ENCODE measurements at places on chromosomes 11 and 22.

- DNase-seq, result no peak
Measured at GRCh38 chr11:3885855-3886254, 30.4 kb downstream of the STIM1 start.

DNA sequence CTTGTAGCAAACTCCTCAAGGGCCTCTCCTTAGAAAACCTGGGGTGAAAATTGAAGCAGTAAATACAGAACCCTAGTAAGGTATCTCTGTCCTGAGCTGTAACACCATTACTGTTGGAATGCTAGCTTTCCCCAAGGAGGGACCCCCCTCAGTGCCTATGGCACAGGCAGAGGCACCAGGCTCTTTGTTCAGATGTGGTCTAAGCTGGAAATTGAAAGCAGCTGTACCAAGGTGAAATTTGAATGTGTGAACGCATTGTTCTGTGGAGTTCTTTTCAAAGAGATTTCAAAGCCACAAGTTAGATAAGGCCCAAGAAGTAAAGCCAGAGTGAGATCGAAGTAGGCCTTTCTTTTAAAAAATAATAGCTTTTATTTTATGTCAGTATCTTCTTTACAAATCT, 71.9 kb upstream of the HORMAD2 start:
- no peak for DNase-seq

DNA sequence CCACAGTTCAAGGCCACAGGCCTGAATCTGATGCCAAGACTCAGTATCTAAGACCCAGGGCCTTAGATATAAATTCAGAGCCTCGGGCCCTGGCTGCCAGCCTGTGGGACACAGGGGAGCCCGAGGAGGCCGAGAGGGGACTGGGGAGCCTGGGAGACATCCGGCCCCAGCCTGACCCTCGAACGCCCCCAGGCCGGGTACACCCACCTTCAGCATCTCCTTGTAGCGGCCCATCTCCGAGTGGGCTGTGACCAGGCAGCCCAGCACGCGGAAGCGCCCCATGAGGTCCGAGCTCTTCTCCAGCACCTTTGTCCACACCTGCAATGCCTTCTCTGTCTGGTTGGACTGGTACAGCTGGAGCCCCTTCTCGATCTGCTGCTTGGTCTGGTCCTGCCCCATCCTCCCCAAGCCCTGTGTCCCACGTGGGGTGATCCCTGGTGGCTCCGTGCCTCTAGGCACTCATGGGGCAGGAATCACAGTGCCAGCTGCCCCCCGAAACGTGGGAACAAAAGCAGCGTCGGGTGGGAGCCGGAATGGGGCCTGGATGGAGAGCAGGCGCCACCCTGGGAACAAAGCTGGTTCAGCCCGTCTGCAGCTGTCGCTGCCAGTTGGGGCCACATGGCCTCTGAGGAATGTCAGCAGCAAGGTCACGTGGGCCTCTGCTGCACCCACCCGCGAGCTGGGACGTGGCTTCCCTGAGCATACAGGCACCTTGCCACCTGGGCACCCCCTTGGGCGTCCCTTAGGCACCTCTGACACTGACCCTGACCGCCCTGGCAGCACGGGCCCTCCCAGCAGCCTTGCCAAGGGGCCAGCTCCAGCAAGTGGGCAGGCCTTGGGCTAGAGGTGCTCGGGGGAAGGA, at the start of gene RAPSN:
Gene RAPSN, minus strand, starts transcription at position 571 of the 862 bp plus-strand sequence. Its CDS starts 172 bp downstream, at position 399.
- DNase-seq, result no peak

GRCh38 chr11:61052182-61052972, 49.9 kb upstream of the CD5 start:
- peak; percentile 51 for DNase-seq

GRCh38 chr11:78995171-78995570, 420.5 kb upstream of the NARS2 start:
- DNase-seq, result no peak

GRCh38 chr11:22304337-22304961, 33.7 kb upstream of the SLC17A6 start:
- DNase-seq, result no peak

DNA sequence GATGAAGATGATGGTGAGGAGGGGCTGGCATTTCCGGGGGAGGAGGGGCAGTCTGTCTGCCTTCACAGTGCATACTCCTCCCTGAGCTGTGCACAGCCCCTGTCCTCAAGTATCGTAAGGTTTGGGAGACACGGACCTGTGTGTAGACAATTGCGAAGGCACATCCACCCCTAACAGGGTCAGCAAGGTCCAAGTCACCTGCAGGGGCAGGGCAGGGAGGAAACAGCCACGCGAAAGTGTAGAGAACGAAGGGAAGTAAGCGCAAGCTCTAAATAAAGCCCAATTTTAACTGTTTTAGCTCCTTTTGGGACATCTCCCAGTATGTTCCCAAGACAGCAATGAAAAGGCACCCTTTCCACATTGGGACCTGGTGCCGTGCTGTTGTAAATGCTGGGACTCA, 448.2 kb downstream of the TBC1D22A start:
- DNase-seq, result no peak

DNA sequence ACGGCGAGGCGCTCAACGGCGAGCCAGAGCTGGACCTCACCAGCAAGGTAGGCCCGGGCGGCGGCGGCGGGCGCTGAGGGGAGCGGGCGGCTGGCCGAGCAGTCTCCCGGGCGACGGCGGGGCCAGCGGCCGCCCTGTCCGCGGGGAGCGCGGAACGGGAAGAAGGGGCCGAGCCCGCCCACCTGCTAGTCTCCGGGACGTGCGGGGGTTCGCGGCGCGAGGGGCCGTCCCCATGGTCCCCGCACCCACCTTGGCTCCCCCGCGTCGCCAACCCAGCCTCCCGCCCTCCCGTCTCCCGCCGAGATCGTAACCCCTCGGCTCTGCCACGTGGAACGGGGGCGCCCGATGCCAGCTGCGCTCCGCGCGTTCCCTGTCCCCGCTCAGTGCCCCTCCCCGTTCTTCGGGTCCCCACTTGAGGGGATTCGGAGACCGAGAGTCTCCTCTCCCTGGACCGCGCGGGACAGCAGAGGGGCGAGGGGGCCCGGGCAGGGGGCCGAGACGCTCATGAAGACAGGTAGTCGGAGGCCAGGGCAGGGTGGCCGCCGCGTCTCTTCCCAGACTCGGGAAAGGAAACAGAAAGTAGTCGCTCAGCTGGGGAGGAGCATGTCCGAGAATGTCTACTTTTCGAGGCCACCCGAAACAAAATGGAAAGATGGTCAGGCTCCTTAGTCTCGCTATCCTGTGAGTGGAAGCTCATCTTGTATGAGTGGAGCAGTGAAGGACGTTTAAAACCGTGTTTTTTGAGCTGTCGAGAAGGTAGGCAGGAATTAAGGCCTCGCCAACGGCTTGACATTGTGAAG, 557 bp downstream of the GTPBP1 start:
- DNase-seq, result peak; percentile 60

DNA sequence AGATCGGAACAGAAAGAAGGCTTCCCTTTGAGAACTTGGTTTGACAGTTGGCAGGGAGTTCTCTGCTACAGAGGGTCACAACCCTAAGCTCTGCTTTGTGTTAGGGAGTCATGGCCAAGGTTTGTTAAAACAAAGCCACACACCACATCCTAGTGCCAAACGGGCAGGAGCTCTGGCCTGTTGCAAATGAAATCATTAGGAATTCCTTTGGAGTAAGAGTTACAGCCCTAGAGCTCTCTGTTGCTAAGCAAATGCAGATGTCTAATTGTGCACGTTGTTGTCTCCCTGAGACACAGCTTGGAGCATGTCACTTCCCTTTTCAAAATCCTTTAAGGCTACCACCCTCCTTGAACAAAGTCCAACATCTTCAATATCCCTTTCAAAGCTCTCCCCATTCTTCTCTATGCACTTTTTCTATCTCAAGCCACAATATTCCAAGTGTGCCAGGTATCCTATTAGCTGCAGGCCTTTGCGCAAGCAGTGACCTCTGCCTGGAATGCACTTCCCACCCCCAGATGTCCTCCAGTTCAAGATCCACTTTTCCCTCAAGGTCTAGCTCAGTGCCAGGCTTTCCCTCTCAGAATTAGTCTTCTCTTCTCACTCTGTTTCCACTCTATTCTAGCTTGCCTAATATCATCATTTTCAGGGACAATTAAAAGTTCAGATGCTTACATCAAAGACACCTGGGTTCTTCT, 253.7 kb upstream of the POU2AF2 start:
- DNase-seq, result no peak

GRCh38 chr11:2223153-2223794, 47.1 kb downstream of the ASCL2 start:
- DNase-seq, result no peak

- no peak for DNase-seq
Measured at GRCh38 chr11:82810326-82810725, 76.7 kb upstream of the FAM181B start.

DNA sequence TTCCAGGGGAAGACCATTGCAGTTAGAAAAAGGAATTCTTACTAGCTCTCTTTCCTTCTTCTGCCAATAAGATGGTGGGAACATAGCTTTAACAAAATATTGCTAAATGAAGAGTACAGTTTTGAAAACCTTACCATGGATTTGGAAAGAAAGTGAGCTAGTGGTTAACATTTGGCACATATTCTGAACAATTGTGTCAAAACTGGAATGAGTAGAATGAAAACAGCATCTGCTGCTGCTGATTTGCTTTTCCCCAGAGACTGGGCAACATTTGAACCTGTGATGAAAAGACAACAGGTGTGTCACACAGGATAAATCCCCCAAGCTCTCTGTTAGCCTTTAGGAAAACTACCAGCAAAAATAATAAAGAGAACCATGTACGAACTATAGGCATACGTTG, 761.4 kb downstream of the KCNA4 start:
- DNase-seq, result no peak

DNA sequence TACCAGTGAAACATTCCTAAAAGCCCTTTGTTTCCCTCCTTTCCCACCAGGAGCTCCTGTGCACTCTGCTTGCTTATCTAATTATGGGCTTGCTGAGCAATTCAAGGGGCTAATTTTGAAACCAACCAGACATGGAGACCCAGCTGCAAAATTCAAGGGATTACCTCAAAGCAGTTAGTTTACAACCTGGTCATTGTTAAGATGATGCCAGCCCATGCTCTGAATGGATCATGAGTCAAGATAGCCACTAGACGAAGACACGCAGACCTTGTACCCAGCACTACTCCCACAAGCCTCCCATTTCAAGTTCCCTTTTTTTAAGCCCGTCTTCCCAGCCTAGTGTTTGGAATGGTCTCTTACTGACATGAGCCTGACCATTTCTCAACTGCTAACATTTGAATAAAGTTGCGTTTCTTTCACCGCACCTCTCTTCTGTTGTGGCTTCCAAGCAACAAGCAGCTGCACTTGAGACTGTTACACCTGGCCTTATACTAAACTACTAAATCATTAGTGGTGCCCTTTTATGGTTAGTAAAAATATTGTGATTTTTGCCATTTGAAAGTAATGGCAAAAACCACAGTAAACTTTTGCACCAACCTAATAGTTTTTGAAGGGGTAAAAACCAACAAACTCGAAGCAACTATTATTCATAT, 315.3 kb upstream of the LUZP2 start:
- DNase-seq, result peak; percentile 80

GRCh38 chr22:39229688-39230260, 15.0 kb downstream of the PDGFB start:
- no peak for DNase-seq

DNA sequence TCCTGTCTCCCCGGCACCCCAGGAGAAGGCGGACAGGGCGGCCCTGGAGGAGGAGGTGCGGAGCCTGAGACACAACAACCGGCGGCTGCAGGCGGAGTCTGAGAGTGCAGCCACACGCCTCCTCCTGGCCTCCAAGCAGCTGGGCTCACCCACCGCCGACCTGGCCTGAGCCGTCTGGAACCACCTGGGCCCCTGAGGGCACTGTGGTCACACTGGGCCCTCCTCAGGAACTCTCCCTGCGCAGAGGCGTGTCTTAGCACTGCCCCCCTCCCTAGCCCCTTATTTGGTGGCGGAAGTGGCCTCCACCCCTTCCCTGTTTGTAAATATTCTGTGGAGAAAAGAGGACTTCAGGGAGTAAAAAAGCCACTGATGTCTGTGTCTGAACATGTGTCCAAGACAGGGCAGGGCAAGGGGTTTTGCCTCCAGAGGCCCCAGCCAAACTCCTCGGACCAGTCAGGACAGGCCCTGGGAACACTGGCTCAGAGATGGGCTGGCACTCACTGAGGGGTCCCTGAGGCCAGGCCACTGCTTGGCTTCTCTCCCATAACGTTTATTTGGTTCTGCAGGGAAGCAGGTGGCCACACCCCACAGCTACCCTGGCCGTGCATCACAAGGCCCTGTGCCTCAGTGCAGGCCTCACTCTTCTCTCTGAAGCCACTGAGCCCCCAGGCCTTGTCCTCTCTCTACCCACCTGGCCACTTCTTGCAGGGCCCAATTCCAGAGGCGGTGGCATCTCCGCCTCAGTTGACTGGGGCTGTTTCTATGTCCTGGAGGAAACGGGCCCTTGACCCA, 12.0 kb downstream of the RELA start:
- peak; percentile 87 for DNase-seq

GRCh38 chr11:108985236-108985944, 320.5 kb downstream of the DDX10 start:
- no peak for DNase-seq

GRCh38 chr11:126915430-126915829, 85.1 kb downstream of the KIRREL3 start:
- no peak for DNase-seq

GRCh38 chr11:61828379-61828628, 204 bp downstream of the FADS2 start:
- no peak for DNase-seq

GRCh38 chr11:86108191-86108590, 39.3 kb upstream of the PICALM start:
- no peak for DNase-seq

DNA sequence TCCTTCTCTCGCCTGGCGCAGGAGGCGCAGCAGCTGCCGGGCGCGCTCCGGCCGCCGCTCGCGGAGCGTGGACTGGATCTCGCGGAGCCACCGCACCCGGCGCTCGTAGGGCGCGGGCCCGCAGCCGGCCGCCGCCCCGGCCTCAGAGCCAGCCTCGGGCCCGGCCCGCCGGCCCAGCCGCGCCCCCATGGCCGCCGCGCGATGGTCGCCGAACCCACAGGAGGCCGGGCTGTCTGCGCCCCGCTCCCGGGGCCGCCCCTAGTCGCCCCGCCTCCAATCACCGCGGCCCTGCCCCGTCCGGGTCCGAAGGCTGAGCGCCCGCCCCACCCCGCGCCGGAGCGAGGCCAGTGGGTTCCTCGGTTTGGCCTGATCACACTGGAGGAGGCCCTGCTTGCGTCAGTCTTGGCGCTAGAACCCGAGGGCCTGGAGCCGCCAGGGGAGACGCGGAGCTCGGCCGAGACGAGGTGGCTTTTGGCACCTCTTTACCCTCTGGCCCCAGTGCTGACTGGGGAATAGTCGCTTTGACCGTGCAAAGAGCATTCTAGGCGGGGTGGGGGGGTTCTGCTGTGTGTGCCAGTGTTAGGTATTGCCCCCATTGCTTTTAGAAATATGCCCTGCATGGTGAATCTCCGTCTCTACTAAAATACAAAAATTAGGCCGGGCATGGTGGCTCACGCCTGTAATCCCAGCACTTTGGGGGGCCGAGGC, at the start of gene LRRC75B:
Gene LRRC75B, minus strand, starts transcription at position 223 of the 708 bp plus-strand sequence. Its CDS starts 34 bp downstream, at position 189.
- DNase-seq, result peak; percentile 97

GRCh38 chr11:13040969-13041561, 31.9 kb downstream of the RASSF10 start:
- no peak for DNase-seq

- no peak for DNase-seq
Measured at GRCh38 chr11:121749691-121750090, 296.9 kb upstream of the SORL1-AS1 start.

GRCh38 chr11:127117231-127117739, 116.7 kb upstream of the KIRREL3 start:
- DNase-seq, result peak; percentile 93

- DNase-seq, result no peak
Measured at GRCh38 chr11:117816846-117817367, 7.6 kb downstream of the FXYD2 start.
